ENCODE measurements at places on chromosomes 7 and 10.

DNA sequence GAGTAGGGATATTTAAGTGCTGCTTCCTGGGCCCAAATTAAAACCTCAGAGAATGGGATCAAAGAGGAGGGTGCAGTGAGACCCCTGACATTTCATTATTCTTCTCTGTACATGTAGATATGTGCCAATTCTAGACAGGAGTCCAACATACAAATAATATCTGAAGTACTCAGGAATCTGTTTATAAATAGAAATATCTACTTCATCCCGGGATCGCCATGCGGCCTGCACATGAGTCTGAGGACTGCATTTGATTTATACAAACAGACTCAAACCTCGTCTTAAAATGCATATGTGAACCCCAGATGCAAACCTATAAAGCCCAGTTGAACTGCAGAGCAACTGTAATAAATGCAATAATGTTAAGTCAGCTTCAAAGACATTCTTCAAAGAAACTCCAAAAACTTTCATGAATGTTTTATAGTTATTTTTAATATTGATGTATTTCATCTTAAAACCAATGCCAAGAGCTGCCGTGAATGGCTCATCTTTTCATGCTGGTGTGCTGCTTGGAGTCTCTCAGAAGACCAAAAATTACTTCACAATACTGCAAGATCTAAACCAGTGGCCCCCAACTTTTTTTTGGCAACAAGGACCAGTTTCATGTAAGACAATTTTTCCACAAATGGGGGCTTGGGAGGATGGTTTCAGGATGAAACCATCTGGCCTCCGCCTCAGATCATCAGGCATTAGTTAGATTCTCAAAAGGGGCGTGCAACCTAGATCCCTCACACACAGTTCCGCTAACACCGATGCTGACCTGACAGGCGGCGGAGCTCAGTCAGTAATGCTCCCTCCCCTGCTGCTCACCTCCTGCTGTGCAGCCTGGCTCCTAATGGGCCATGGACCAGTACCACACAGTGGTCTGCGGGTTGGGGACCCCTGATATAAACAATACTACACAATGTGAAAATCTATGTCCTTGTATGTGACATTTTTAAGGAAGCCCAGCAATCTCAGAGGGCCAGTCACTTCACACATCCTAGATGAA, 166.9 kb downstream of the PARD3 start:
- DNase-seq = no peak

DNA sequence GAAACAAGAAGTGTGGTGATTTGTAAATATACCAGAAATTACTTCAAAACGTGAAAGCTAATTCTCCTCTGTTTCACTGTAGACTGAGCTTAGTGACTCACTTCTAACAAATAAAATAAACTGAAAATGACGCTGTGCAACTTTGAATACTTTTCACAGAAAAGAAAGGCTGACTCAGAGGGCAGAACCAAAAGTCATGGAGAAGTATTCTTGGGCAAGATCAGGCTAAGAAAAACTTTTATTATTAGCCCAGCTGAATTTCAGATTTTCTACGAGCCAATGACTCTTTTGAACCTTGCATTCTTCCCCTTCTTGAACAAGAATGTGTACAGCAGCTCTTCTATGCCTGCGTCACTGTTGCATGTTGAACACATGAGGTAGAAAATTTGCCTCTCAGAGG, 527.3 kb upstream of the GHITM start:
- no peak for DNase-seq

DNA sequence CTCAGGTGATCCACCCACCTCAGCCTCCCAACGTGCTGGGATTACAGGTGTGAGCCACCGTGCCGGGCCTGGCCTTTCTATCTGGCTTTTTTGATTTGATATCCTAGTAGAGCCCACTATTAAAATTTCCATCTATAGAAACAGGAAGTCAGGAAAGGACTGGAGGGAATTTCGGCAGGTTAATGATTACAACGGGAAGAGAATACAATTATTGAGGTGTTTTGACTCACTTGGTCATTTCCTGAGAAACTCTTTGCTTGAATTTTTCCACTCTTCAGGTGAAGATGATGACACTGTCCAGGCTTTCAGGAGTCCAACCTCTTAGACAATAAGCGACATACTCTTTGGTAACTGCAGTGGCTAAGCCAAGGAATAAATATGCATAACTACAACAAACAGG, 1.1 kb upstream of the MKLN1 start:
- DNase-seq = no peak

DNA sequence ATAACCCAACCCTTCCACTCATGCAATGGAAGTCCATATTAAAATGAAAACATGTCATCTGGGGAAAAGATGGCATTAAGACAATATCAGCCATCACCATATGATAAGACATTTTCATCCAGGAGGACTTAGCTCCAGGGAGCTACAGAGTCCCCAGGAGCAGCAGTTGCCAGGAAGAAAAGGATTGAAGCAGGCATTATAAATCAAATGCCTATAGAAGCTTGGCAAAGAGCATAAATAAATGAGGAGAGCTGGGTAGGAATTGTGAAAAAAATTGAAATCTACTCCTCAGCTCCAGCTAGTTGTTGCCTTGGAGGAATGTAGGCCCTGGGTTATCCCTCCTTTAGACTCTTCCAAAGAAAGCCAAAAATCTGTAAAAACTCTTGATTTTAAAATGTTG, 42.5 kb downstream of the FAM13C start:
- no peak for DNase-seq

DNA sequence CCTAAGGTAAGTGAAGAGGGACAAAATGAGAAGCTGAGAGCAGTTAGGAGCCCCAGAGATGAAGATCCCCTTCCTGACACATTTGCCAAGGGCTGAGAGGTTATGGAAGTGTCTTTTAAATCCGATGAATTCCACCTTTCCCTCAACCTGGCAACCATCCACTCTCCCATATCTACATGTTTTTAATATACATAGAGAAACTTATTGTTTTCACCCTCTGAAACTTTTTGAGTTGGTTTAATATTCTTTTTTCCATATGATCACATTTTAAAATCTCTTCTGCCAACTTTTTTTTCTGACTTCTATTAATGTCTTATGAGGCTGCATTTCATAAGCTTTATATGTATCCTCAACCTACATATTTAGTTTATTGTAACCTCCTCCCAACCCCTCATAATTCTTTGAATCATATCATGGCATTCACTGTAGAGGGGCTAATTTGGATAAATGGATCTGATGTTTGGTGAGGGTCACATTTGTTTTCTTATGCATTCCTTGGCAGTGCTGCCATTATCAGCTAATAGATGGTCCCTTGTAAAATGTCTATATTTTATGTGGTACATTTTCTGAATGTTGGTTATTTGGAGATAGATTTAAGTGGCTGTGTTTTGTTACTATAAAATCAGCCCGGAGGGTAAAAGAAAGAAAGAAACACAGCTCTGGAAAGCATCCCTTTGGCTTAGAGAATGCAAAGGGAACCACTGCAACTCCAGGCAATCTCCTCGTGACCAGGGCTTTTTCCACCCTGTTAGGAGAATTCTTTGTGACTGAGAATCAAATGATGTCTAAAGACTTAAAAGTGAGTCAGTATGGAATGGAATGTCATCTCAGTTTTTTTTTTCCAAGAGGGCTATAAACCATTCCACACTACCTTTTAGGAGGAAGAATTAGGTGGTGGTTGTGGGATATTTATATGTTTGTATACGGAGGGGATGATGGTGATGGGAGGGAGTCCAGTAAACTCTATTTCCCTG, 334.4 kb downstream of the SUGCT start:
- no peak for DNase-seq
